ENCODE measurements at places on chromosomes 7 and 10. TPM values are rescaled to one million over a fixed set of nuclear protein-coding genes. Genes with fewer than 3 reads are reported as not detected.

DNA sequence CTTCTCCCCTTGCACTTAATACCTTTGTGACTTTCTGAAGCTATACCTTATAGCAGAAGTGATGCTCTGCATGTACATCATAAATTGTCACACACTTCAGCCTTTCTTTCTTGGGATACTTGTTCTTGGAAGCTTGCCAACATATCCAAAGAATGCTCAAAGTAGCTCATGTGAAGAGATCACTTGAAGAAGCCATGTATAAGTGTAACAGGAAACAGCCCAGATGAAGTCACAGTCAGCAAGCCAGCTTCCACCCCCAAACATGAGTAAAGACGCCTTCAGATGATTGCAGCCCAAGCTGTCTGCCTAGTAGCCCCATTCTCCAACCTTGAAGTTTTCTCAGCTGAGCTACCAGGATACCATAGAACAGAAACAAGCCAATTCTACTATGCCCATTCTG lies 50.9 kb downstream of the DGKB start:
- H3K36me3 ChIP-seq, result no peaks in the 10 kb centered on the region
- no peak overlapping the region for H3K27ac ChIP-seq
- DNase-seq, result no peak

- H3K4me3 ChIP-seq, result no peak overlapping the region
- DNase-seq, result no peak
- H3K36me3 ChIP-seq, result no peaks in the 10 kb centered on the region
- H3K27ac ChIP-seq, result no peak overlapping the region
These were observed 442.6 kb upstream of the IGFBP3 start for GRCh38 chr7:46363688-46364087.

GRCh38 chr10:82759050-82759449 lies 884.1 kb downstream of the NRG3 start:
- H3K27me3 ChIP-seq, result no peaks in the 10 kb centered on the region
- no peak for DNase-seq
- H3K27ac ChIP-seq, result no peak overlapping the region

- H3K27me3 ChIP-seq, result no peaks in the 10 kb centered on the region
- H3K27ac ChIP-seq, result peak overlapping the region; percentile 80
- H3K4me3 ChIP-seq, result no peak overlapping the region
- peaks cover 53% of the 10 kb centered on the region for H3K4me1 ChIP-seq
These were observed 238.2 kb downstream of the CELF2 start for GRCh38 chr10:11255796-11256444.

GRCh38 chr7:150756858-150757257 lies 19.6 kb downstream of the GIMAP5 start:
- peaks cover 56% of the 10 kb centered on the region for H3K4me1 ChIP-seq
- H3K4me3 ChIP-seq, result peak overlapping the region; percentile 73
- no peaks in the 10 kb centered on the region for H3K27me3 ChIP-seq
- DNase-seq, result no peak
- peak overlapping the region; percentile 97 for H3K27ac ChIP-seq

DNA sequence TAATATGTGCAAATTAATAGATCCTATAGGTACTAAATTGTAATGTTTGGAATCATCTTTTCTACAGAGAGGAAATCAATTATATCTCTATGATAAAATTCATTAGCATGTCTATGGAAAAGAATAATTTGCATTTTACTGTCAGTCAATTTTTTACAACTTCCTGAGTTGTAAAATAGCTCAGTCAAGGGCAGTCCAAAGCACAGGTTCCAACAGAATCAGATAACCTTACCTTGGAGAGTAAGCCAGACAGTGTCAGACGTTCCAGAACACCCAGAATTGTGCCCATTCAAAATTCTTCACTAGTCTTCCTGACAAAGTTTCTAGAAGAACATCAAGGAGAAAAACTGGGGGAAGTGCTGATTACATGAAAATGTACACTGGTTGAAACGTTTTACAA lies 31.1 kb upstream of the IMMP2L start:
- no peaks in the 10 kb centered on the region for H3K27me3 ChIP-seq
- H3K4me3 ChIP-seq, result no peak overlapping the region
- H3K4me1 ChIP-seq, result no peaks in the 10 kb centered on the region
- H3K36me3 ChIP-seq, result no peaks in the 10 kb centered on the region
- H3K27ac ChIP-seq, result no peak overlapping the region

DNA sequence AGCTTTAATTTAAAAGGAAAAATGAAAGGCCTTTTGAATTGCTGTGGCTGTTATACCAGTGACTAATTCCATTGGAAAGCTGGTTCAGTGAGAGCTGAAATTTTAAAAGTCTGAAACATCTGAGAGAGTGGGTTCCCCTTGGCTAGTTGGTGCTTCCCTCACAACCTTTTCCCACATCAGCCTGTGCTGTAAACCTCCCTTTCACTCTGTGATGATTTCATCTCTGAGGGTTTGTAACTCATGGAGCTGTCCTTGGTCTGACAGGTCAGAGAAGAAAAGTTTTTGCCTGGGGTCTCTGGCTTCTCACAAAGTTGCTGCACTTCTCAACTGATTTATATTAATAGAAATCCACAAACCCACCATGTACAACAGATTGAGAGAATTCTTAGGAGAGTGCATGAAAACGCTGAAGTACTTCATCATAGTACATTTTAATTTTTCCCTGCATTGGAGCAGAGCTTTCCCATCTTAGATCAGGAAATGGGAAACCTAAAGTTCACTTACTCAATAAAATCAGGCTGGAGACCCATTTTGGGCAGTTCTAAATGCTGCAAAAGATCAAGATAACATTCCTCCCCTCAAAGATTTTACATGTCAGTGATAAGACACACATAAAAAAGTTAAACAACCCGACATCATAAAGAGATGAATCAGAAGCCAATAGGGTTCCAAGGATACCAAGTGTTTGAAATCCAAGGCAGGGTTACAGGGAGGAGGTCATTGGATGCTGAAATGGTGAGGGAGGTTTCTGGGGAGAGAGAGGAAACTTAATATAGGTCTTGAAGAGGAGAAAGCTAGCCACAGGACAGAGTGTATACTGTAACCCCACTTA lies 157.0 kb upstream of the MKLN1 start:
- no peaks in the 10 kb centered on the region for H3K27me3 ChIP-seq
- no peaks in the 10 kb centered on the region for H3K36me3 ChIP-seq
- H3K4me1 ChIP-seq, result no peaks in the 10 kb centered on the region
- H3K4me3 ChIP-seq, result no peak overlapping the region
- DNase-seq, result no peak

GRCh38 chr7:28093623-28094232 lies 86.9 kb downstream of the JAZF1 start:
- no peak overlapping the region for H3K4me3 ChIP-seq
- DNase-seq, result peak; percentile 47
- no peaks in the 10 kb centered on the region for H3K27me3 ChIP-seq
- H3K4me1 ChIP-seq, result peaks cover 18% of the 10 kb centered on the region
- no peak overlapping the region for H3K27ac ChIP-seq

The SPDYE18 gene
- total RNA-seq, result not detected

The NDUFB8 gene
- 311 TPM for total RNA-seq
